Stimulated activated CD4-positive, alpha-beta T cell treated with anti-CD3 and anti-CD28 coated beads, Interleukin-1b, Interleukin-23, amount 100 ng/mL, for 1 hour (primary cell): ENCODE measurements at places on chromosomes 7 and 10.

GRCh38 chr7:159229683-159230475 is 85.2 kb upstream of the VIPR2 start:
- no peak for DNase-seq

GRCh38 chr10:12720217-12720981 is 281.1 kb downstream of the CCDC3 start:
- DNase-seq: no peak

DNA sequence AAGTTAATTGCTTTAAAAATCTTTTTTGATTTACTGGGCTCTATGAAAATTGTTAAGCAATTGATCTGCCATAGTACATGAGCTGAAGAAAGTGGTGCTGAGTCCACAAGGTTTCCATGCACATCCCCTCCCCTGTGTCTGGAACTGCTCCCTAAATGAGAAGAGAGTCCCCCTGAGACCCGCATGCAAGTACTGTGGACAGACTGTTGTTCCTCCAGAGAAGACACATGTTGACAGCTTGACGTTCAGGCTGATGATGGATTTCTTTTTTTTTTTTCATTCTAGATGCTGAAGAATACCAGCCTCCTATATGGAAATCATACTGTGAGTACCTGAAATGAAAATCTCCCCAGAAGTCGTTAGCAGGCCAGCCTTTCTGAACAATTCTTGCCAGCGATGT is 159.8 kb downstream of the CHN2 start:
- no peak for DNase-seq

- DNase-seq: no peak
Observed at GRCh38 chr10:116708391-116708821, 34.0 kb downstream of the HSPA12A start.

DNA sequence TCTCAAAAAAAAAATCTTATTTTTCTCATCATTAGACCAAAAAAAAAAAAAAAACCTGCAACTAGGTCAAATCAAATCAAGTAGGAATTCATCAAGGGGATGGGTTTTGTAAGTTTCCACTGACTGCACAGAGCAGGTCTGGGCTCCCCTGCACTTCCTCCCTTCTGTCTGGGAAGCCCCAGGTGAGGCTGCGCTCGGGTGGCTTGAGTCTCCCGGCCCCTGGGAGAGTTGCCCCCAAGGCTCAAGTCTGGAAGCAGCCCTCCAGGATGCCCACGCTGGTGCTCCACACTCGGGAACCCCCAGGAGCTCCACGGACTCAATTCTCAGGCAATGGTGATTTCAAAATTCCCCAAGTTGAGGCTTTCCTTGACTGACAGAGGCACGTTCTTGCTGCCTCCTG is 41.7 kb upstream of the RBM33 start:
- no peak for DNase-seq

GRCh38 chr10:45325116-45325515 is 9.7 kb upstream of the OR13A1 start:
- no peak for DNase-seq

DNA sequence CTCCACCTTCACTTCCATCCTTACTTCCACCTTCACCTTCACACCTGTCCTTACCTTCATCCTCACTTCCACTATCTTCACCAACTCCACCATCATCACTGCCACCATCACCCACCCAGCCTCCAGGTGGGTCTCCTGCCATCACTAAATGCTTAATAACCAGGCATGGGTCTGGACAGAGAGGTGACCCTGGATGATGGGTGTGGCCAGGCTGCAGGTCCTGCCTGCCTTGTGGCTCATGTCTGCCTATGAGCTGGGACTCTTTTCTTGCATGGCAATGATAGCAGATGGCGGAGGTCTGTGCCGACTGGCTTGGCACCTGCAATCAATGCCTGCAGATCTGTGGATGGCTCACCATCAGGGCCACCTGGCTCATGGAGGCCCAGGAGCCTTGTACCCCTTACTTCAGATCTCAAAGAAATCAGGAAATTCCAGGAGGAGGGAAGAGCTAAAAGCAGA is 60.1 kb upstream of the ELN start:
- DNase-seq: no peak

- DNase-seq: no peak
Observed at GRCh38 chr10:123402656-123403055, 248.5 kb downstream of the BUB3 start.

- no peak for DNase-seq
Observed at GRCh38 chr10:77297393-77297739, 340.2 kb downstream of the KCNMA1 start.

- no peak for DNase-seq
Observed at GRCh38 chr7:79781716-79782115, 328.2 kb upstream of the MAGI2 start.

DNA sequence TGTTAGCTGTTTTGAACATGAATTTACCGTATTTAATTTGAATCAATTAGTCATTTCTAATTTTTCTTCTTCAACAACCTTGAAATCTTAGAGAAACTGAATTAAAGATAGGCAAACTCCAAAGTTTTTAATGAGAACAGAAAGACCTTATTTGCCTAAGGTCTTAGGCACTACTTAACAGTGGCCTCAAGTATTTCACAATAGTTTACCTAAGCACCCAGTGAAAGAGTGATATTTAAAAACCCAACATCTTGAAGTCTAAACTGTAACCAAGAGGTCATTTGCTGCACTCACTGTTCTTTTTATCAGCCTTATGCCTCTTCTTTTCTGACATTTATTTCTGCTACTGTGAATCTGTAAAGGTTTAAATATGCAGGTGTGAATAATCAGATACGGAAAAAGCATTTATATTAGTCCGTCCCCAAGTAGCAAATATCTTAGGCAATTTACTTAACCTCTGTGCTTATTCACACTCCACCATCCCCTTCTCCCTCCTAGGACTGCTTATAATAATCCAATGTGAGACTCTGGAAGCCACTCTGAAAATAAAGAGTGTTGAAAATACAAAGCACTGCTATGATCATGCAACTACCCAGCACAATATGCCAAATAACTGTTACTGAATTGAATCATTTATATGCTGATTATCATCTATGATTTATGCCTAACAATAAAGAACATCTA is 105.7 kb downstream of the ELAPOR2 start:
- no peak for DNase-seq

- DNase-seq: peak; percentile 2
Observed at GRCh38 chr7:29921404-29922010, 68.1 kb downstream of the SCRN1 start.

DNA sequence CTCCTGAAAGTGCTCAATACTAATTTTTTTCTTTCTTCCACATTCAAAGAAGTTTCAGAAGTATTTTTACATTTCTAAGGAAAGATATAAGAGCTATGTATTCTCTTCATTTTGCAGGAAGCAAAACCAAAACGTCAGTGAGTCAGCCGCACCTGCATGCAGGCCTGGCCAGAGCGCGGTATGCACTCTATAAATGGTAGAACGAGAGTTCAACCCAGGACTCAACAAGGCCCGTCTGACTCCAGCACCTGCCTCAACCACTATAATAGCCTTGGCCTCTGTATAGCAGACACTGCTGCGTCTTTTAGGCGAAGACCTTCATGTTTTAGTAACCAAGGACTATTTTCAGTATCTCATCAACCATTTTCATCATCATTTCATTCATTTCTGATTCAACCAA is 113.2 kb downstream of the KMT2E start:
- DNase-seq: no peak

- no peak for DNase-seq
Observed at GRCh38 chr7:134992626-134993179, 6.4 kb downstream of the AGBL3 start.

GRCh38 chr7:74287303-74288033 is 1.7 kb upstream of the CLIP2 start:
- DNase-seq: no peak

GRCh38 chr10:22795546-22795945 is 81.2 kb upstream of the PIP4K2A start:
- no peak for DNase-seq

- no peak for DNase-seq
Observed at GRCh38 chr10:15313047-15313446, 58.0 kb downstream of the FAM171A1 start.

DNA sequence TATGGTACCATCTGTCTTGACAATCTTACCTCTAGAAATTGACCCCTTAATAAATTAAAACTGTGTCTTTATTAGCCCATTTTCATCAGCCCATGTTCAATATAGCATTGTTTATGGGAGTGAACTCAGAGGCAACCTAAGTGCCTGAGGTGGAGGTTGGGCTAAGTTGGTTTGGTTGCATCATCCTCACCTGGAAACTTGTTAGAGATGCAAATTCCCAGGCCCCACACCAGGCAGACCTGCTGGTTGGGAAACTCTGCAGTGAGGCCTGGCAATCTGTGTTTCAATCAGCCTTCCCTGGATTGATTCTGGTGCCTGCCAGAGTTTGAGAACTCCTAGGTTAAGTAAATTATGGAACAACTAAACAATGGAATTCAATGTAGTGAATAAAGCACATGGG is 9.4 kb upstream of the FAM170B start:
- no peak for DNase-seq

GRCh38 chr10:74651565-74651964 is 174.8 kb upstream of the KAT6B start:
- no peak for DNase-seq

DNA sequence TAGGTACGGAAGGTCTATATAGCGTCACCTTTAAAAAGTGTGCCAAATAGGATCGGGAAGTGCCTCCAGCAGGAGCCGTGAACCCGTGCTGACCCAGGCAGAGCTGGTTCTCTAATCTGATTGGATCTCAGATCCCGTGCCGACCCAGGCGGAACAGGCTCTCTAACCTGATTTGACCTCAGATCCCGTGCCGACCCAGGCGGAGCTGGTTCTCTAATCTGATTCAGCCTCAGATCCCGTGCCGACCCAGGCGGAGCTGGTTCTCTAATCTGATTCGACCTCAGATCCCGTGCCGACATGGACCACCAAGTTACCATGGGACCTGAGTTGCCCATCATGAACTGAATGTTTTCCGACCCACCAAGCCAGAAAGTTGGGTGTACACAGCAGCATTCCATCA is 463.9 kb downstream of the PTPRN2 start:
- DNase-seq: no peak

DNA sequence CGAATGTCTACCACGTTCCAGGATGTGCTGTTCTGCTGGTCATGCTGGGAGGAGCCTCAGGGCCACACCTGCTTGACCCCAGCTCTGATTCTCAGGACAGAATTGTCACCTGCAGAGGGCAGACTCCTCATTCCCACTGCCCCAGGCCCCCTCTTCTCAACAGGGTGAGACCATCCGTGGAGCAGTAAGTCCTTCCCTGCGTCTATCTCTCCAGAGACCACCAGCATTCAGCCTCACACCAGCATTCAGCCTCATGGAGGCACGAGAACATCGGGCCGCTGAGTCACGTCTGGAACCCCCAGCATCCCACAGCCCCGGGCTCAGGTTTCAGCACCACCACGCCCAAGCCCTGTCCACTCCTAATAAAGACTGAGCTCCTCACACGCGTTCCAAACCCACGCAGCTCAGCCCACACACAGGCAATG is 273.4 kb downstream of the DIP2C start:
- DNase-seq: no peak

GRCh38 chr10:14860791-14861190 is 17.9 kb upstream of the SUV39H2 start:
- no peak for DNase-seq

GRCh38 chr10:88755753-88756152 is 4.1 kb upstream of the LIPN start:
- DNase-seq: no peak

GRCh38 chr7:81801532-81801931 is 31.7 kb upstream of the HGF start:
- DNase-seq: no peak

DNA sequence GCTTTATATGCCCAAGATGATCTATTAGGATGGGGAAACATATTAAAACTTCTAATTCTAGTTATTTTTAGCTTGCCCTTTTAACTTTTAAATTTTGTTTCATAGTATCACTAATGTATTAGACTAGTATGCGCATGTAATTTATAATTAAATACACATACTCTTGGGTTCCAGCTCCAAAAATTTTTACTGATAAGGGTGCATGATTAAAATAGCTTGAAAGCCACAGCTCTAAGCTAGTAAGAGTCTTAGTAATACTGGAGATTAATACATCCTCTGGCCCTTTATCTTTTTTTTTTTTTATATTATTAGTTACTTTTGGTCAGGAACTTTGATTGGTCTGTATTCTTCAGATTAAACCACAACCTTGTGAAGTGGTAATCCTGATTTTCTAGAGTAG is 53.6 kb downstream of the ATXN7L1 start:
- no peak for DNase-seq

GRCh38 chr10:50929670-50930069 is 44.2 kb upstream of the A1CF start:
- DNase-seq: no peak

- DNase-seq: no peak
Observed at GRCh38 chr7:25636168-25636567, 407.9 kb upstream of the NPVF start.

DNA sequence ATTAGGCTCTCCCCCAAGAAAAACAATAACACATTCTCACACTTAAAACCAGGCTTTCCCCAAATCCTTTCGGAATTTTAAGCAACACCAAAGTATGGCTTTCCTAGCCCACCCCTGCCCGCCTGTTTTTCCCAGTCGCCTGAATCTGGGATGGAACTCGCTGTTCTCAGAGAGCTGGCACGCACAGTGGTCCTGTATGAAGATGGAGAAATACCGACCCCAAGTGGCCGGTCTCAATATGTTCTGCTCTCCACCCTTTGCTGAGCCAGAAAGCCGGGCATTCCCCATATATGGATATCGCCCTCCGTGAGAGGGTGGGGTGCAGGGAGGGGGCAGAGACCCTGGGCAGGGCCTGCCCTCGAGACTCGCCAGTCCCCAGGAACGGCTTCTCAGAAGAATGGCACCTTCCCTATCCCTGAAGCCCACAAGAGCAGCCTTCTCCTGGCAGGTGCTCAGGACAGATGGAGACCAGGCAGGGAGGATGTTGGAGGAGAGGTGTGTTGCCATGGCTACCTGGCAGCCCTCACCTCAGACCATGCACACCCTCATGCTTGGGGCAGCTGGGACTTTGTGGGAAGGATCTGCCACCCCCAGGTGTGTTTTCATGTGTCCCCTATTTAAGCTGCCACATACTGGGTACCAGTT is 3.4 kb downstream of the TACR2 start:
- DNase-seq: no peak

- DNase-seq: no peak
Observed at GRCh38 chr7:12957487-12957886, 270.1 kb downstream of the ARL4A start.

GRCh38 chr10:36578306-36578705 is 547.1 kb upstream of the ANKRD30A start:
- DNase-seq: no peak

GRCh38 chr7:35450456-35451214 is 196.7 kb upstream of the TBX20 start:
- DNase-seq: no peak

DNA sequence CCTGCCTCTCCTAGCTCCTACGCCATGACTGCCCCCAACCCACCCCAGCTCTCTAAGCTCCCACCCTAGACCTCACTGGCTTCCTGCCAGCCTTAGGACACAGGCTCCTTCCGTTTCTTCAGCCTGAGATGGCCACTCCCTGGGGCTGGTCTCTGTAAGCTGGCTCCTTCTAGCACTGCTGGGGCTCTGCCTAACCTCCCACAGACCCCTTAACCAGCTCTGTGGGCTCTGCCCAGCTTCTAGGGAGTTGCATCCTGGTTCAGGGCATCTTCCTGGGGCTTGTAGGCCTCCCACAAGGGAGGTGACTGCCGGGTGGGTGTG is 478.6 kb upstream of the KLF6 start:
- DNase-seq: no peak
